ENCODE measurements at places on chromosomes 3 and 15.

DNA sequence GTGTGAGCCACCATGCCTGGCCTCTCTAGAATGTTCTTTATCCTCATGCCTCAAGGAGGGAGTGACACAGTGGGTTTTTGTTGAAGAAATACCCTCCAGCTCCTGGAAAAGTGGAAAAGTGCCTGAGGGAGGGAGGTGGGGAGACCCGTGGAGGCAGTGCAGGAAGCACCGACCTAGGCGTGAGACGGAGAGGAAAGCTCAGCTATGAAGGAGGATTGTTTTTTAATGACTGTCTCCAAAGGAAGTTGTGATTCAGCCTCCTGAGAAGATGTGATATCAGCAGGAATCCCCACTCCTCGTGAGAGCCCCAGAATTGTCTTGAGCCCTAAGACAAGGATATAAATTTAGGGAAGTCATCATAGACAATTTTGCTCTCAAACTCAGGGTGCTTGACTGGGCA lies 21.7 kb downstream of the RPLP1 start:
- no peak for DNase-seq

- no peak for DNase-seq
These were observed 44.0 kb downstream of the PSMD6 start for GRCh38 chr3:63979093-63979885.

DNA sequence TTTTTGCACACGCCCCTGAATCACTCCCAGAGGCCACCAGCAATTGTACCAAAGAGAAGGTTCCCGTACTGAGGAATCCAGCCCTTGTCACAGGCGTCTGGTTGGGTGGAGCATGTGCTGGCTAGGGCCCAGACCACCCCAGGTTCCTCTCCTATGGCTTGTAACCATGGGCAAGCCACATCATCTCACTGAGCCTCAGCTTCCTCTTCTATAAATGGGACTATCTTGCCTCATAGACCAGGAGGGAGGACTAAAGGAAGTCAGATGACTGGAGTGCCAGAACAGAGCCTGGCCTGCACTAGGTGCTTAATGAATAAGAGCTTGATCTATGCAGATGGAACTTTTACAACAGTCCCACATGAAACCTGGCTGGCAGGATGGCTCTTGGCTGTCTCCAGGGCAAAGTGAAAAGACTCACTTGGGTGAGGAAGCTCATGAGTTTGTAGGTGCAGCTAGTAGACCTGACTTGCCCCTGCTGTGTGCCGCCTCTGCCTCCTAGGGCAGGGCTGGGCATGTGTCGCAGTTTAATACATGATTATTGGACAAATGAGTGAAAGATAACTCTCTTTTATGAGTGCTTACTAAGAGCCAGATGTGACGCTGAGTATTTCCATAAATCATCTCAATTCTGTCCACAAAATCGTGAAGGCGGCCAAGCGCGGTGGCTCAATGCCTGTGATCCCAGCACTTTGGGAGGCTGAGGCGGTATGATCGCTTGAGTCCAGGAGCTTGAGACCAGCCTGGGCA lies 29.3 kb downstream of the CTSH start:
- DNase-seq: no peak

DNA sequence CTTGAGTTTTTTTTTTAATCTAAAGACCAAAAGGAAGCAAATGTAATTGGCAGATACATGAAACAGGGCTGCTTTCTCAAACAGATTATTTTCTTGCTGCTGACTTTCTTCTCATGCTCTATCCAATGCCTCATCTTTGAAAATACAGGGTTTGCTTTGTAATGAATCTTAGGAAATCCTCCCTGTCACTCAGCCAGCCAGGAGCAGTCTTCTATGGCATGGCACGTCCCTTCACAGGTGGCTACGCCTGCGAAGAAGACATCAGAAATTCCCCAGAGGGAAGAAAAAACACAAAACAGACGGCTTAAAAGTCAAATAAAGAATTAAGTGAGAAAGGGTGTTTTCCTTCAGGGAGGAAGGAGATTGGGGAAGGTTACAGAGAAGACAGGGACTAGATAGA lies 242.5 kb downstream of the IGSF11 start:
- DNase-seq: no peak

- DNase-seq: no peak
These were observed 1216.9 kb upstream of the GBE1 start for GRCh38 chr3:82978368-82978767.

DNA sequence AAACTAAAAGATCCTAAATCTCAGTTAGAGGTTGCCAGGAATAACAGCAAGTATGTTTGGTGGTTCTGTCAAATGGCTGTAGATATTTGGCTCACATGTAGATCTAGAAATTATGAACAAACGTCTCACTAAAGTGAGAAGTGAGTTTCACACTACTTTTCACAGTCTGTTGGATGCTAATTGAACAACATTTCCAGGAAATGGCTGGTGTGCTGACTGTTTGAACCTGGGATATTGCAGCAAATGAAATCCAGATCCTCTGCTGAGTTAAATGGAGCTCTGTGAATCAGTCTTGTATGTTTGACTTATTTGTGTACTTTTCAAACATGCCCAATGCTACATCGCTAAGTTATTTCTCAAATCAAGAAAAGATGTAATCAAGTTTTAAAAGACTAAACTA lies 21.3 kb upstream of the RSL24D1 start:
- DNase-seq: no peak

DNA sequence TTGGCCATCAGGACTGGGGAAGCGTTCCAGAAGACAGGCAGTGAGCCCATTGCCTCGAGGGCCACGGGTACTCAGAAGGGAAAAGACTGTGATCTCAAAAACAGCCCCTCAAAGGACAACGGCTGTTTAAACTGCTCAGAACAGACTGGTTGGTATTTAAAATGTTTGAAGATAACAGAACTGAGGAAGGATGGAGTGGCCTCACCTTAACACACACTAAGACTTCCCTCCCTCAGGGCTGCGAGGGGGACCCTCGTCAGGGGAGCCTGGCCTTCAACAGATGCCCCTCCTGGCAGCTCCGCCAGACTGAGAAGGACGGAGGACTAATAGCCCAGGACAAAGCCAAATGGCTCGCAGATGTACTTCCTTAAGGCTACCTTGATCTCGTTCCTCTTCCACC lies 2.6 kb downstream of the STIMATE start:
- no peak for DNase-seq

DNA sequence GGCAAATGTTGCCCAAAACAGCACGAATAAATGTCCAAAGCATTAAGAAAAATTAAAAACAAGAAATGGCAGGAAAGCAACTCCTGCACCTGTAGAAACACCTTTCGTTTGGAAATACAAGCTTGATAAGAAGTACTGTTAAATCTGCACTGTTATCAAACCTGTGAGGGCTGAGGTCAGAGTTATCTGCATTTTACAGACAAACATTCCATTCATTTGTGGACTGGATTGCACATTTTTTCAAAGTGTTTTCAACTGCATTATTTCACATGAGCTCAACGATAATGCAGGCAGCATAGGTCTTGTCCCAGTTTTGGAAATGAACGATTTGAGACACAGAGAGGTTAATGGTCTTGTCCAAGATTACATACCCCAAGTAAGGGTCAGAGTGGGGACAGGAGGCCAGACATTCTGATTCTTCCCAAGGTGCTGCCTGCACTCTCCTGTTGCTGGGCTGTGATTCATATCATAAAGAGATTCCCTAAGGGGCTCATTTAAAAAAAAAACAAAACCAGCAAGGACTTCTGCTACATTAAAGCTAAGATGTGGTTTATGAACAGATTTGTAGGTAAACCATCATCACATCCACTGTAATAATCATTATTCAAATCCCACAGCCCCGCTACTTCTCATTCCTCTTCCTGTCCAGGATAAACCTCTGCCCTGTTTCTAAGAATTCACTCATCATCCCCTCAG lies 13.0 kb downstream of the GUCA1C start:
- DNase-seq: no peak

GRCh38 chr3:30282154-30282696 lies 324.2 kb upstream of the TGFBR2 start:
- no peak for DNase-seq

- no peak for DNase-seq
These were observed 33.2 kb downstream of the ADAMTS17 start for GRCh38 chr15:100308608-100309007.

GRCh38 chr3:98764472-98764884 lies 1.3 kb downstream of the ST3GAL6 start:
- no peak for DNase-seq

DNA sequence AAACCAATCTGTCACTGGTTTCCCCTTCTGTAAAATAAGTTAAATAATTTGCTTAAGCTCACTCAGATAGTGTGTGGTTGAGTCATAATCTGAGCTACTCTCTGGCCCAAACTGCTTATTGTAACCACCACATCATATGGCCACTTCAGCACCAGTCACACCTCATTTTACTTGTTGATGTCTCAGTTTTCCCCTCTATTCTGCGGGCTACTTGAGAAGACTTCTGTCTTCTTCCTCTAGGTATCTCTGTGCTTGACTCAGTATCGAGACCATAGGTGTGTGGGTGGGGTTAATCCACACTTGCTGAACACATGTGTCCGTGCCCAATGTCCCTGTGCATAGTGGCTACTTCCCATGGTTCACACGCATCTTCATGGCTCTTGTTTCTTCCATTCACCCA lies 32.9 kb downstream of the CRYGS start:
- DNase-seq: no peak

- no peak for DNase-seq
These were observed 63.6 kb downstream of the CLDN1 start for GRCh38 chr3:190258634-190259033.

- DNase-seq: no peak
These were observed 299.9 kb downstream of the TBC1D5 start for GRCh38 chr3:17442332-17443049.

DNA sequence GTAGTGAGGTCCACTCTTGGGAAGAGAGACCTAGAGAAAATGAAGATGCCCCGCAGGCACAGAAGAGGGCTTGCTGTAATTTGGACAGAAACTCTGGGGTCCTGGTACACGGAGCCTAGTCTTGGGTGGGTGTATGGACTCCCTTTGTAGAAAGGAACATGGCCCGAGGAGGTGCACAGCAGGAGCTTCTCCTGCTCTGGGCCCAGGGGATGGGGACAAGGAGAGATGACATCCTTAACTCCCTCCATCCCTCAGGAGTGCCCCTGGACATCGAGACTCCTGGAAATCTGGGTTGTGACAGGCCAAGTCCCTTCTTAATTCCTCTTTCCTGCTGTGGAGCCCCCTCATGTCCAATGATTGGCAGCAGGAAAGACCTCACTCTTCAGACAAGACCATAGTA lies 29.9 kb upstream of the ABHD2 start:
- no peak for DNase-seq

- no peak for DNase-seq
These were observed 5.7 kb downstream of the MAN2C1 start for GRCh38 chr15:75362642-75363249.

GRCh38 chr15:39782441-39783138 lies at the start of gene FSIP1:
Gene FSIP1 (minus strand): TSS chr15:39782841. CDS start chr15:39776524, 6,317 bp downstream.
- DNase-seq: peak; percentile 97

DNA sequence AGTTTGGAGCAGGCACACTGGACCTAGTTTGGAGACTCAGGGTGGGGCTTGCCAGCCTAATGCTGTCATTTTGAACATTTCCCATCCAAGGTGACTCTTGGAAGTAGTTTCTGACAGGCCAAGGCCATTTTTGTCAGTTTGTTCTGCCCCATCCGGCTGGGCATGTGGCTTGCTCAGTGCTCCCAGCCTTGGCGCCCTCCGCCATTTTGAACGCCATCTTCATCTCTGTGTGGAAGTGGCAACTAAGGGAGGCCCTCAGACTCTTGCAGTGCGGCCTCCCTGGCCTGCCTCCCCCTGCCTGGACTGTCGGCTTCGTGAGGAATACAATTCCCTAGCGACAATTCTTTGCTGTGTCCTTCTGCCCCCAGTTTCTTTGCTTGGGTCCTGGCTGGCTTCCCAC lies 150.6 kb upstream of the RGMA start:
- no peak for DNase-seq

GRCh38 chr3:119550192-119550910 lies 9.1 kb downstream of the CD80 start:
- no peak for DNase-seq

GRCh38 chr3:122305818-122306621 lies 19.0 kb upstream of the CSTA start:
- peak; percentile 57 for DNase-seq

GRCh38 chr3:13002398-13003124 lies 70.7 kb downstream of the IQSEC1 start:
- DNase-seq: no peak

DNA sequence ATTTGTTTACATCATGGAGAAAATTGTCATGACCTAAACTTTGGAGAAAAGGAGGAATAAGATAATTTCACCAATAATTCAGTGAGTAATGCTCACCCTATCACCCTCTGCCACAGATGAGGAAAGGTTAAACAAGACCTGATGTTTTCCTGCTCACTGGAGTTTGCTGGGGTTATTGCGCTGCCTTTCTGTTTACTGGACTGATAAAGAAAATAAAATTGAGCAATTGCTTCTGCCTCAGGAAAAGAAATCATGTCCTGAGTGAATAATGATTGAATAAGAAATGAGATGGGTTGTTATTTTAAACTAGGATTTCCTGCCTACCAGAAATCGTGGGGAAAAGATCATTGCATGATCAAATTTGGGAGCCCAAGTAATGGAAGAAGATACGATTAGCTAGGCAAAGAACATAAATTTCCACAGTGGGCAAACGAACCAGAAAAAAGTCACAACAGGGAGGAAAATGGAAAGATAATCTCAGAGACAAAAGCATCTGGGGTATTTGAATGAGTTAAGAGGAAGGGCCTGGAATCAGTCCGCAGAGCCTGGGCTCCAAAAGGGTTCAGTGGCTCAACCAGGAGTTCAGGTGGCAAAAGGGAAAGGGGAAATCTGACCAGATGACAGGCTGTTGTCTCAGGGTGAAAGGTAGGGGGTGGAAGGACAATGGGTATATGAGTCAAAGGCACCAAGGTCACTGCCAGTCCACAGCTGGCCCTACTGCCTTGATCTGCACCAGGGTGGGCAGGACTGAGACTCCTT lies 146.8 kb downstream of the FAM43A start:
- no peak for DNase-seq

GRCh38 chr3:71397046-71397445 lies 186.5 kb downstream of the FOXP1 start:
- DNase-seq: peak; percentile 34

GRCh38 chr15:65077291-65077980 lies 890 bp downstream of the KBTBD13 start:
- no peak for DNase-seq

DNA sequence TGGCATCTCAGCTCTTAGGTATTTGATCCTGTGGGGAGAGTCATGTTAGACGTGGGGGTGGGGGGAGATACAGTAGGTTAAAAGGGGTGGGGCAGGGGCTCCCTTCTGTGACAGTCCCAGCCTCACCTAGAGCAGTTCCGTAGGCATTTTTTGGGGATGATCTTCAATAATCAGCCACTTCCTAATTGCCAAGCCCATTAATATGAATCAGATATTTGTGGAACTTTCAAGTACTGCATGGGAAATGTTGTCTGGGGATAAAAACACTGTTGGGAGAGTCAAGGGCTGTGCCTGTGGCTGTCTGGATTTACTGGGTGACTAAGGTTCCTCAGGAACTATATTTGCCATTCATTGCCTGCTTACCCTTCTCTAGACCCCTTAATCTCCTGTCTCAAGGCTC lies 9.5 kb downstream of the C3orf52 start:
- no peak for DNase-seq

GRCh38 chr3:108293858-108294257 lies 2.5 kb upstream of the HHLA2 start:
- DNase-seq: no peak

Measured in pancreas (tissue), 10 donors.